ENCODE measurements at places on chromosomes 6 and 20.

DNA sequence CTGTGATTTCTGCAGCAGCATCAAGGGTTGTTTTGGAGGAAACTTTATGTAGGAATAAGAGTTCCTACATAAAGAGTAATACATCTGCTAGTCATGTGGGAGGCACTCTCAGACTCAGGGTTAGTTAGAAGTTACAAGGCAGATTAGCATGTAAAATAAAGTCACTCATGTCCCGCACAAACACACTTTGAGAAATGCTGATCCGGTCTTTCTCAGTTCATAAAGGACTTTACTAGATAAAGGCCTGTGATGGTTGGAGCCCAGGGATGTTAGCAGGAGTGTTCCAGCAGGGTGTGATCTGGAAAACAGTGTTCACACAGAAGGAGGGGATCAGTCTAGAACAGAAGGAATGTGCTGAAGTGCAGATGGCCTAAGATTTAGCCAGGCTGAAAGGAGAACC is 33.1 kb upstream of the NOP56 start:
- DNase-seq: no peak

DNA sequence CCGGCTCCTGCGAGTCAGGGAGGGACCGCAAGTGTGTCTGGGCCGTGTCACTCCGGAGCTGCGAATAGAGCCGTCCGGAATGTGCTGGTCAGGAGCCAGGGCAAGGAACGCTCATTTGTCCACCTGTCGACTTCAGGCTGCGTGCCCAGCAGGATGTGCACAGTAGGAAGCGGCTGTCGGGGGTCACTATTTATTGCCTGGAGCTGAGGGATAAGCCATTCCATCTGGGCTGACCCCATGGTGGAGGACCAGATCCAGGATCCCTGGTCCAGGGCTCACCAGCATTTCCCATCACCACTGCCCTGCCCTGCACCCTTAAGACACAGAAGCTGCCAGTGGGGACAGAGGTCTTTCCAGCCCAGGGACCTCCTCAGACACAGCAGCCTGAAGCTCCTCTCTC is 14.7 kb downstream of the NTSR1 start:
- DNase-seq: no peak

- no peak for DNase-seq
These were observed 63.8 kb downstream of the ISM1 start for GRCh38 chr20:13284830-13285229.

DNA sequence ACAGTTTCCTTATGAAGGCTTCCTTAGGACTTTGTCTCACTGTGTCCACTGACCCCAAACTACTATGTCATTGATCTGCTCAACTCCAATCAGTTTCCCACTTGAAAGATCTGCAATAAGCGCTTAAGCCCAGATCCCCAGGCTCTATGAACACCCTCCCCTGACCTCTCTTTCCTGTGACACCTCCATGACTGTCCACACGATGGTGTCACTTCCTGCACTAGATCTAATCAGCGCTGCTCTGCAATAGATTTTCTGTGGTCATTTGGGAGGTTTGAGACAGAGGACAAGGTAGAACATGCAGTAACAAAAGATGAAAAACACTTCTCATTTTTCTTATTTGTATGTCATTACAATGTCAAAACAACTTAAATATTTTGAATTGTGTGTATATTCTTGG is 304.6 kb upstream of the AGPAT4 start:
- DNase-seq: no peak

- no peak for DNase-seq
These were observed 14.5 kb upstream of the IRF4 start for GRCh38 chr6:376827-377640.

- DNase-seq: no peak
These were observed 6.1 kb downstream of the FOXF2 start for GRCh38 chr6:1395506-1395905.

- no peak for DNase-seq
These were observed 170.8 kb downstream of the TMEM242 start for GRCh38 chr6:157152556-157152955.

DNA sequence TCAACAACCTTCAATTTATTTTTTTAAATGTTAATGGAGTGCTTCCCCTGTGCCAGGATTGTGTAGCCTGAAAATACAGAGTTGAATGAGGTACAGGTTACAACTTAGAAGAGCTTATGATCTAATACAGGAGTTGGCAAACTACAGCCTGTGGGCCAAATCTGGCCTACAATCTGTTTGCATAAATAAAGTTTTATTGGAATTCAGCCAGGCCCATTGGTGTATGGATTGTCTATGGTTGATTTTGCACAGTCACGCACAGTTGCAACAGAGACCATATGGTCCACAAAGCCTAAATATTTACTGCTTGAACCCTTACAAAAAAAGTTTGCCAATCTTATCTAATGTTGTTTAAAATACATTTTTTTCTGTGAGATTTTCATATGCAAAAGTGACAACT is 177.3 kb upstream of the CCN2 start:
- DNase-seq: no peak

GRCh38 chr20:32203356-32204204 is 4.0 kb downstream of the PLAGL2 start:
- no peak for DNase-seq

DNA sequence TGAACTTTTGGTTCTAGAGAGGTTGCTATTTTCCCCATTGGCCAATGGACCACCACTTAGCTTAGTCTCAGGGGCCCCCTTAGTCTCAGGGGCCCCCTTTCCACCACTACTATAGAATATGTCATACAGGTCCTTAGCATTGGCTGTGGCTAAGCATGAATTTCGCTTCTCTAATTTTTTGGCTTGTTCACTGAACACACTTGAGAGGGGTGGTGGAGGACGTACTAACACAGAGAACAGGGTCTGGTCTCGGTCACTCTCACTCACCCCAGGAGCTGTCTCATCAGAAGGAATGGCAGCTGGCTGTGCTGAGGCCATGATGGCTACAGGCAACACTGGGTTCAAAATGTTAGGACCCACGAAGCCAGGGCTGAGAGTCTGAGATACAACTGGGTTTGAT is 30.3 kb downstream of the ZNF318 start:
- DNase-seq: no peak

DNA sequence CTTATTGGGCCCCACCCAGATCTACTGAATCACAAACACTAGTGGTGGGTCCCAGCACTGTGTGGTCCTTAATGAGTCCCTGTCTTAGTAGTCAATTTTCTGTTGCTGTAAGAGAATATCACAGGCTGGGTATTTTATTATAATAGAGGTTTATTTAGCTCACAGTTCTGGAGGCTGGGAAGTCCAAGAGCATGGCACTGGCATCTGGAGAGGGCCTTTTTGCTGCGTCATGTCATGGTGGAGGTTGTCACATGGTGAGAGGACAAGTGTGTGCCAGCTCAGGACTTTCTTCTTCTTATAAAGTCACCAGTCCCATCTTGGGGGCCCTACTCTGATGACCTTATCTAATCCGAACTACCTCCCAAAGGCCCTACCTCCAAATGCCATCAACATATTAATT is 105.0 kb downstream of the PPP1R14C start:
- DNase-seq: no peak

- DNase-seq: no peak
These were observed 34.9 kb upstream of the UTRN start for GRCh38 chr6:144250276-144250675.

DNA sequence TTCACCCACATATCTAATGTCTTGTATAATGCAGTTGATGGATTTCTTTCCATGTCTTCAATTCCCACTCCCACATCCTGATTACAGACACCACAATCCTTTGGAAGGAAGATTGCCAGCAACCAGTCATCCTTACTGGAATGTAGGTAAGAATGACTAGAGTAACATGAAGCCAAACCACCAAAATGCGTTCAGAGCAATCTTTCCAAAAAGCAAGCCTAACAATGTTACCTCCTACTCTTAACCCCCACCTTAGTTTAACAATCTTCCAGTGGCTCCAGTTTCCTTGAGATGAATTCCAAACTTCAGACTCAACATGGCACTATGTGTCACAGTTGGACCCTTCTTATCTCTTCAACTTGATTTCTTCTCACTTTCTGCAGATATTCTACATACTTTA is 685.6 kb downstream of the DOK5 start:
- DNase-seq: no peak

GRCh38 chr20:12925210-12925755 is 83.5 kb upstream of the SPTLC3 start:
- peak; percentile 84 for DNase-seq

DNA sequence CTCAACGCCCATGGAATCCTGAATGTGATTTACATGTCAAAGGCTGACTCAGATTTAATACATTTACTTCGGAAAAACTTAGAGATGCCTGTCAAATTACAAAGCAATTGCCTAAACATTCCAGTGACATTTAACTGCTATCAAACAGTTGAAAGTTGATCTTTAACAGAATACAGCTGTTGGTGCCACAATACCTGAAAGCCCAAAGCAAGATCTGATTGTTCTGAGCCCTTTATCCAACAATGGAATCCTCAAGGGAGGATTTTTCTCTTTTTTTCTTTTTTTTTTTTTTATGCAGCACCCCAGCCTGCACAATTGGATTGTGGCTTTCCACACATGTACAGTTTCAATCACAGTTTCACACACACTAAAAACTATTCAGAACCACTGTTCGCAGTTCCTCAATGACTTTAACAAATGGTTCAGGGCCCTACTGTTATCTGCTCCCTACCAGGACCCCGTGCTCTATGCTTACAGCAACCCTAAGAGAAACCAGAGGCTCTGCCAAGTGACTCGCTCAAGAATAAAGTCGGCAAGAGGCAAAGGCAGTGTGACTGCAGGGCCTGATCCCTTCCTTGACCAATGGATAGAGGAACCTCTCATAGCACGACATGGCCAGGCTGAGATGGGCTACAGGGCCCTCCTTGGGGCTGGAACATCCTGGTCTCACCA is 33.3 kb downstream of the EPB41L2 start:
- no peak for DNase-seq

DNA sequence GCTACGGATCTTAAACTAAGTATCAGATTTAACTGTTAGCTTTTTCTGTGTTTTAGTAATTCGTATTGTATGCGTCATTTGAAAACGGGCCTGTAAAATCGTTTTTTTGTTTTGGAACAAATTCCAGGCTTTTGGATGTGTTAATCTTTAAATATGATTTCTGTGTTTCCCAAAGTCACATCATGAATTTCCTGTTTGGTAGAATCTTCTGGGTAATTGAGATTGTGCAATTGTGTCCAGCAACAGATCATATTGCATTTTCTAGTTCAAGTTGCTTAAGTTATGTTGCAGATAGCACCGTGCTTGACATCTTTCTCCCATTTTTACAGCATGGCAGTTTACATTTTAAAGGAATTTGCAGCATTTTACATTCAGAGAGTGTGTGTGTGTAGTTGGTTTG is 1.9 kb downstream of the MAPK14 start:
- DNase-seq: no peak
